ENCODE measurements at places on chromosomes 16 and 17.

DNA sequence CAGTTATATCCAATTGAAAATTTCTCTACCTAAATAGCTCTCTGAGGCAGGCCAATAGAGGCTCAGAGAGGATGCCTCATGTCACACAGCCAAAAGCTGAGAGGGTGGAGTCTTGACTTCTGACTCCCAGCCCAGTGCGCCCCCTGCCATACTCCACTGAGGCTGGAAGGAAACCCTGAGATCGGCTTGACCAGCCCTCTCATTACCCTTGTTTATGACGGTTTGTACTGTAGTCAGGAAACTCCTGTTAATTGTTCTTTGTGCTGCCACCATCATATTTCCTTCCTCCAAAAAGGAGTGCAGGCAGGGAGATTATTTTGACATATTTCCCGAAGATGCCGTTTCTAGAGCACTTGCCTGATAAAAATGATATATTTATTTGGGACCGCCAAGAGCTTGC, 107.9 kb downstream of the AIPL1 start:
- no peak for DNase-seq

DNA sequence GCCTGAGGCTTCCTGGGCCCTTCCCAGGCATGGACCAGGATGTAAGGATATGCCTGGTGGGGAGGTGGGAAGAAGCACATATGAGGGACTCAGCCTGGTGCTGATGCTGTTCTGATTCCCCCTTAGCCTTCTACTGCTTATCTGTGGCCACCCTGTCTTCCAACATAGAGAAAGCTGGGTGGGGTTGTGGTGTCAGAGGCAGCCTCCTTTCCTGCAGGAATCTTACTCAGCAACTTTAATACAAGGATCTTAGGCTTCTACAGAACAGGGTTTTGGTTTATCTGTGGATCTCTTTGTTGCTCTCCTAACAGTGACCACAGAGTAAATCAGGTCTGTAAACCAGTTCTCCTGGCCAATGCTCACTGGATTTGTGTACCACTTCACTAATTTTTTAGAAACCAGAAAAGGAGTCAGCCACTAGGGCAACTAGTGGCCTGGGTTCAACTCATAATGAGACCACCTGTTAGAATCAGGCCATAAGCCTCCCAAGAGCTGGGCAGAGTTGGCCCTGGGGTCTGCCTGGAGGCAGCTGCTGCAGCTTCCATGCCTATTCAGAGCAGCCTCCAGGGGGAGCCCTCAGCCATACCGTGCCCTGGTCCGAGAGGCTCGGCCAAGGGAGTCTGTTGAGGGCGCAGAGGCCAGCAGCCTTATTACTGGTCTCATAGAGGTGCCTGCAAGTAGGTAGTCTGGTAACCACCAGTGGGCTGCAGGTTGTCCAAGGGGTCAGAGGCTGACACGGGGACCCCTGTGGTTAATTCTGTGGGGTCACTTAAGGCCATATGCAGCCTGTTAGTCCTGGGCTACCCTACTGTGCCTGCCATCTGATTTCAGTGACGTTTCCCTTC, 7.1 kb downstream of the HAS3 start:
- DNase-seq = no peak

- DNase-seq = no peak
Observed at GRCh38 chr17:82232876-82233785, 4.3 kb downstream of the SLC16A3 start.

GRCh38 chr17:27245230-27245696, 48.7 kb upstream of the WSB1 start:
- DNase-seq = peak; percentile 80

DNA sequence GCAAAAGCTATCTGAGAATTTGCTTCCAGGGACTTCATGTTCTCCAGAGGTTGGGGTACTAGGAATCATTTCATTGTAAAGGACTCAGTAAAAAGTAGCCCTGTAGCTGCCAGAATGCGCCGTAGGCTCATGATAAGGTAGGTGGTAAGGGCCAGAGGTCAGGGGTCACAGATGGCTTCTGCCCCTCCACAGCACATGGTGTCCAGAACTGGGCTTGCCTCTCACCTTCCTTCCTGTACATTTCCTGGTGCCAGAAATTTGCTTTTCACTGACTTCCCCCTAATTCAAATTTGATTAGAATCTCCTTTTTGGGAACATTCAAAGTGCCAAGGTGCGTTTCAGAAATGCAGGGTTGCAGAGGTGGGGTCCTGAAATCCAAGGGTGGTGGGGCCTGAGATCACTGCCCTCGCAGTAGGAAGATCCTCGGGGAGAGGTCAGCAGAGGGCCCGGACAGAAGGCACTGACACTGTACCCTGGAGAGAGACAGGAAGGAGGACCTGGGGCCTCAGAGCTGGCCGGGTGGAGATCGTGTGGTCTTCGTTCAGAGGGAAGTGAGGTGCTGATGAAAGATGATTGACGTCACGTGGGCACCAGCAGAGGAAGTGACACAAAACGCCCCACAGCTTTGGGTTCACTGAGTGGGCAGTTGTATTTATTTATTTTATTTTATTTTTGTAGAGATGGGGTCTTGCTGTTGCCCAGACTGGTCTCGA, 25.5 kb upstream of the METRNL start:
- DNase-seq = no peak

- DNase-seq = no peak
Observed at GRCh38 chr16:21069986-21070385, 80.7 kb downstream of the DNAH3 start.

GRCh38 chr17:1943436-1943831, 81.7 kb downstream of the RTN4RL1 start:
- no peak for DNase-seq

DNA sequence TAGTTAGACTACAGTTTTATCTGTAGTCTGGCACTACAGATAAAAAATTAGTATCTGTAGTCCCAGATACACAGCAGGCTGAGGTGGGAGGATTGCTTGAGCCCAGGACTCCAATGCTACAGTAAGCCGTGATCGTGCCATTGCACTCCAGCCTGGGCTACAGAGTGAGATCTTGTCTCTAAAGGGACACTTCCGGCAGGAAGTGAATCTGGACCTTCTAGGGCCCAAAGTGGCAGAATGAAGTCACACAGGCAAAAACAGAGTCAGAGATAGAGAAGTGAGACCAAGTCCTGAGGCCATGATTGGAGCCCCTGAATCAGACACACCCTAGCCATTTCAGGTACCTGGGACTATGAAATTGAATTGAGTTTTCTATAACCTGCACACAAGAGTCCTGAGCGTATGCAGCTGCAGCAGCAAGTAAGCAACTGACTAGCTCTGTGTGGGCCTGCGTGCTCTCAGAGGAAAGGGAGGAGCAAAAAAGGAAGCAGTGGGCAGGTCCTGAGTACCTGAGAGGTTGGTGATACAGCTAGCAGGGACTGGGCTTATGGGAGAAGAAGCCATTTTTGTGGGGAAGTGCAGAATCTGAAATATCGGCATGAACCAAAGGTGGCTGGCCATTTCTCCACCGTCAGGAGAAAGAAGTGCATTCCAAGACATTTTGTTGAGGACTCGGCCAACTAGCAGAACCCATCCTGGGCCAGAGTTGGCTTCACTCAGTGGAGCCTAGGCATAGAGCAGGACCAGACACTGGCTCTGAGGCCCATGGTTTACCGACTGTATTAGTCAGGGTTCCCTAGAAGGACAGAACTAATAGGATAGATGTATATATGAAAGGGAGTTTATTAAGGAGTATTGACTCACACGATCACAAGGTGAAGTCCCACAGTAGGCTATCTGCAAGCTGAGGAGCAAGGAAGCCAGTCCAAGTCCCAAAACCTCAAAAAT, 27.2 kb upstream of the BRD7 start:
- no peak for DNase-seq

DNA sequence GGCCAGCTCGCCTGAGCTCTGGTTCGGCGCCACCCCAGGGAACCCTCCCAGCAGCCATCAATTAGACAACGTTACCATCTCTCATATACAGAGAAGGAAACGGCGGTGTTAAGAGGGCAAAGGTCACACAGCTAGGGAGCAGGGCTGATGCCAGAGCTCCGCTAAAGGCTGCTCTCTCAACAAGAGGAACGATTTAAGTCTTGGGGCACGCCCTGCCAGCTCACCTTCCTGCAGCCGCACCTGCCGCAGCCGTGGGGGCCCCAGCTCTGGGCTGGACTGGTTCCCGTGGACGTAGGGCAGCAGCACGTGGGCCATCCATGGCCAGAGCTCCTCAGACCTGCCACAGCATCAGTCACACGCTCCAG, 43.5 kb downstream of the PKD1 start:
- no peak for DNase-seq

DNA sequence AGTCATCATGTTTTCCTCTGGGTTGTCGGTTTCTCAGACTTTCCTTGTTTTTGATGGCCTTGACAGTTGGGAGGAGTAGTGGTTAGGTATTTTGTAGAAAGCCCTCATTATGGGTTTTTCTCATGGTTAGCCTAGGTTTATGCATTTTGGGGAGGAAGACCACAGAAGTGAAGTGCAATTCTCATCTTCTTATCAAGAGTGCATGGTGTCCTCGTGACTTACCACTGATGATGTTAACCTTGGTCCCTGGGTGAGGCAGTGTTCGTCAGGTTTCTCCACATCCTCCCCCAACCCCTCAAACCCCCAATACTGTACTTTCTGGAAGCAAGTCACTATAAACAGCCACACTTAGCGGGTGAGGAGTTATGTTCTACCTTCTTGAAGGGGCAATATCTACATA, 42.3 kb downstream of the BPTF start:
- DNase-seq = no peak

DNA sequence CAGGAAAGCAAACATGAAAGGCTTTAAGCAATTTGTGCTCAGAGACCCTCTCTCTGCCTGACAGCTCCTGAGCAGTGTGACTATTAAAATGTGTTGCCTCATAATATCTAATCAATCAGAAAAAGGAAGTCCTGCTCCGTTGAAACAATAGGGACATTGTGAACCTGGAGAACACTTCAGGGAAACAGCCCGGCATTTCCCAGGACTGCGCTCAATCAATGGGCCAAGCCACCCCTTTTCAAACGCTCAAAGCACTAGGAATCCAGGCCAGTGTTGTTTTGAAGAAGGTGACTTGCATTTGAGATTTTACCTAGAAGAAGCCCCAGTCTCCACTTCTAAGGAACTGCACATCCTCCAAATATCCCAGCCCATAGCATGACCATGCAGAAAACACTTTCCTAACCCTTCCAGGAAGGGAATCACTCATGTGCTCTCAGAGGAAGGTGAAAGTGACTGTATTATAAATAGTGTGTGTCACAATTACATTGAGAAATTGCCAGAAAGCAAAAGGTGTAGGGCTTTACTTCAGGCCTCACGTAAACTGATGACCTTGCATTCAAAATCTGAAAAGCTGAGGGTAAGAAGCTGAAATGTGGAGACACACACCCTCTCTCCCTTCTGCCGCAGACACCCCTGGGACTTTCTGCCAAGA, 19.4 kb downstream of the CDRT4 start:
- no peak for DNase-seq

DNA sequence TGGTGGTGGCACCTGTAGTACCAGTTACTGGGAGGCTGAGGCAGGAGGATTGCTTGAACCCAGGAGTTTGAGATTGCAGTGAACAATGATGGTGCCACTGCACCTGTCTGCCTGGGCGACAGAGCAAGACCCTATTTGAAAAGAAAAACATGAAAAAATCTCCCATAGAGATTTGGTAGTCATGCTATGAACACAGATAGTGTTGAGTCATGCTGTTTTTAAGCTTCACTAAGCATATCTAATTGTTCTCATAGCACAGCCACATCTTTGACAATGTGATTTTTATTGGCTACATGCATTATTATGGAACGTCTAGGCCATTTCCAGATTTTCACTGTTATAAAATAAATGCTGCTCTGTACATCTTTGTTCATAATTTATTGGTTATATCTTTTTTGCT, 6.0 kb downstream of the IL34 start:
- DNase-seq = no peak

GRCh38 chr17:4443476-4443875, 9.7 kb downstream of the SPNS3 start:
- DNase-seq = no peak

- no peak for DNase-seq
Observed at GRCh38 chr17:69969897-69970296, 105.1 kb upstream of the KCNJ16 start.

DNA sequence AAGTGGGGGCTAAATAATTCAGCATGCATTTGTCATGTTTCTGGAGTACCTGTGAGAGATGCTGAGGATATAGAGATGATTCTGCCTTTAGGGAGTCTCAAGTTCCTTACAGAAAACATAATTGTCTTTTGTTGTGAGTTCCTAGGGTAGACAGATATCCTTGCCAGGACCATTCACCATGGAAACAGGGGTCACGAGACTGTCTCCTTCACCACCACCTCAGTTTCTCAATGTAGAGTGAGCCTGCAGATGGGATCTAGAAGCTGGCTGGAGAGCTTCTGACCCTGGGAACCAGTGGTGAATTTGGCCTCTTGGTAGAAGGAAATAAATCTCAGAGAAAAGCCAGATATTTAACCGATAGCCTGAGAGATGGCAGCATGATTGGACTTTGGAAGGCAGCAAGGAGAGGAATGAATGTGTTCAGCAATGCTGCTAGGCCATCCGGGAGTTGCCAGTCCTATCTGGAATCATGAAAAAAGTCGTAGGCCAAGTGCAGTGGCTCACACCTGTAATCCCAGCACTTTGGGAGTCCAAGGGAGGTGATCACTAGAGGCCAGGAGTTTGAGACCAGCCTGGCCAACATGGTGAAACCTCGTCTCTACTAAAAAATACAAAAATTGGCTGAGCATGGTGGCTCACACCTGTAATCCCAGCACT, 7.4 kb upstream of the HDAC5 start:
- no peak for DNase-seq

DNA sequence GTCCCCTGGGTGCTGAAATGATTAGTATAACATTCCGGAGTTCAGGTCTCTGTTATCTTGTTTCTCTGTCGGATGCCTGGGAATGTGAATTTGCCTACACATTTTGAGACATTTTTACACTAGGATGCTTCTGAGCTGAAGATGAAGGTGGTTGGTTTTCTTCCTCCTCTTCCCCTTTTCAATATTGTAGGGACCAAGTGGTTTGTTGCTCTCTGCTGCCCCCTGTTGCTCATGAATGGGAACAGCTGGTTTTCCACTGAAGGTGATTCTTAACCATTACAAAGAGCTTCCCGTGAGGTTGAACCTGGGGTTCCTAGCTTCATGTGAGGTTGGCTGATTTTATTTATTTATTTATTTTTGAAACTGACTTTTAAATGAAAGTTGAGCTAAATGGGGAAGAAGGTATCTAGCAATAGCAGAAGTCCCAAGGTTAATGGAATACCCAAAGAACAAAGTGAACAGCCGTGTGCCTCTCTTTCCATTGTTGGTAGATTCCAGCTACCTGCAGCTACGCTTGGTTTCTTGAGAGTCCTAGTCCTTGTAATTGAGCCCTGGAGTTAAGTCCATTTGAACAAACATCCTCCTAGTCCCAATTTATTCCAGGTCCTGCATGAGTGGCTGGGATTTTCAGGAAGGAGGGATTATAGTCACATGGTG, 983.9 kb upstream of the EEF2KMT start:
- no peak for DNase-seq

- DNase-seq = no peak
Observed at GRCh38 chr17:50570528-50570927, 10.0 kb downstream of the CACNA1G start.

GRCh38 chr17:14805348-14805747, 459.8 kb downstream of the PMP22 start:
- no peak for DNase-seq
